ENCODE measurements at places on chromosomes 11 and 22.

DNA sequence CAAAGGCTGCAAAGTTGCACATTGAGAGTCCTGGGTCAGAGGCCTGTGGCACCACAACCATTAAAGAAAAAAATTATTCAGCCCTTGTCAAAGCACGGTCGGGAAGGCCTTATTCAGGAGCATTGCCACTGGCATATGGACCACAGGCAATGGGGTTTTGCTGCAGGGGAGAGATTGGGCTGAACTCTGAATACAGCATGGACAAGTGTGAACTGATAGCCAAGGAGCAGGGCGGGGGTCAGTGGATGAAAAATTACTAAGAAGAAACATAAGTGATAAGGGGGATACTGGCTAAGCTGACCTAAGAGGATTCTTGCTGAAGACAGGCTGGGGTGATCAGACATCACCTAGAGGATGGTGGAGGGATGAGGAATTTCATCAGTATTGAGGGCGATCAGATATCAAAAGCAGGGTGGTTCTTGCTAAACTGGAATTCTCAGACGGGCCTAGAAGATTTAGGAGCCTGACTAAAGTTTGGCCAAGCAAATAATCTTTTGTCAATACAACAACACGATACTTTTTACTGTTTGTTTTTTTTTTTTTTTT lies 3.3 kb upstream of the DGCR8 start:
- no peak for DNase-seq

DNA sequence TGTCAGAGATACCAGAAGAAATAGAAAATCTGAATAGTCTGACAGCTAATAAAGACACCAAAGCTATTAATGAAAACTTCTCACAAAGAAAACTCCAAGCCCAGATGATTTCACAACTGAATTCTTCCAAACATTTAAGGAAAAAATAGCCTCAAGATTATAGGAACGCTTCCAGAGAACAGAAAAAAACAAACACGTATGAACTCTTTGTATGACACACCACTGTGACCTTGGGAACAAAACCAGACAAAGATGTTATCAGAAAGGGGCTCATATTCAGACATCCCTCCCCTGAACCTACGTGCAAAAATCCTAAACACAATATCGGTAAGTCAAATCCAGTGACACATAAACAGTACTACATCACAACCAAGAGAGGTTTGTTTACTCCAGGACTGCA lies 23.5 kb downstream of the CERK start:
- DNase-seq = peak; percentile 53

DNA sequence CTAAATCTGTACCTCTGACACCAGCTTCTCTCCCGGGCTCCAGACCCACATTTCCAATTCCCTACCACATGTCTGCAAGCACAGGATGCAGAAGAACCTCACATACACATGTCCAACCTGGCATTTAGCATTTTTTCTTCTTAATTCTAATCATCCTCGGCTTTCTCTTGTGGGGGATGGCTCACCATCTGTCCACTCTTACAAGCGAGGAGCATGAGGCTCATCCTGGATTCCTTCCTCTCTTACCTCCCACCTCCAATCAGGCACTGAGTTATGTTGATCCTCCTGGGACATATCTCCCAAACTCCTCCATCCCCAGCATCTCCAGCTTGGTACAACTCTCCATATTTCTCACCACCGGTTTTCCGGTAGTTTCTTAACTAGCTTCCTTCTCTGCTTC lies 149.8 kb upstream of the LARGE1 start:
- DNase-seq = no peak

DNA sequence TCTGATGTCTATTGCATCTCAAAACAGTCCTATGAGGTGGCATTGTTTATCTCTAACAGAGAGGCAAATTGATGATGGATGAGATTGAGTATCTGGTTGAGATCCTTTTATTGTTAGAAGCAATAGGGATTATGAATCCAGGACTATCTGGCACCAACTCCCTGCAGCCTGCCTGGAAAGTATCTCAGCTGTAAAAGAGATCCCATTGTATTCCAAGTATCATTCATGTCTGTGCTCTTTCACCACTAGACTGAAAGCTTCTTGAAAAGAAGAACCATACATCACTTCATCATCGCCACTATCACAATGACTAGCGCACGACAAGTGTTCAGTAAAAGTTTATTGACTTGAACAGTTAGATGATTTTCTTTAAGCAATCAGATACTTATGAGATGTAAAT lies 41.9 kb upstream of the PCF11 start:
- DNase-seq = no peak

- no peak for DNase-seq
Measured at GRCh38 chr11:2458321-2458720, 13.5 kb downstream of the KCNQ1 start.

DNA sequence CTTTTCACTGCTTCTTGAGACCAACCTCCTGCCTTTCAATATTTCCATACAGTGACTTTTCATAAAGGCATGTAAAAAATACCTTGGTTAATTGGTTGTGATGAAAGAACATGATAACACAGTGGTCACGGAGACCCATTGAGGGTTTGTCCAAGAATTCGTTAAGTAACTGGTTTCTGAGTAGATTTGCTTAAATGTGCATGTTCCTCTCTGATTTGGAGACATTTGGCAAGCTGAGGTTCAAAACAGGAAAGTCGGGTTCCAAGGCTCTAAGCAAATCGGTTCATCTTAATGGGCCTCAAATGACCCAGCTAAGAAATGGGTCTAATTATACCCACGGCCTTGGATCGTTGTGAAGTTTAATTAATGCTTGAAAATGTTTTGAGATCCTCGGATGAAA lies 36.9 kb upstream of the CCND1 start:
- DNase-seq = no peak

DNA sequence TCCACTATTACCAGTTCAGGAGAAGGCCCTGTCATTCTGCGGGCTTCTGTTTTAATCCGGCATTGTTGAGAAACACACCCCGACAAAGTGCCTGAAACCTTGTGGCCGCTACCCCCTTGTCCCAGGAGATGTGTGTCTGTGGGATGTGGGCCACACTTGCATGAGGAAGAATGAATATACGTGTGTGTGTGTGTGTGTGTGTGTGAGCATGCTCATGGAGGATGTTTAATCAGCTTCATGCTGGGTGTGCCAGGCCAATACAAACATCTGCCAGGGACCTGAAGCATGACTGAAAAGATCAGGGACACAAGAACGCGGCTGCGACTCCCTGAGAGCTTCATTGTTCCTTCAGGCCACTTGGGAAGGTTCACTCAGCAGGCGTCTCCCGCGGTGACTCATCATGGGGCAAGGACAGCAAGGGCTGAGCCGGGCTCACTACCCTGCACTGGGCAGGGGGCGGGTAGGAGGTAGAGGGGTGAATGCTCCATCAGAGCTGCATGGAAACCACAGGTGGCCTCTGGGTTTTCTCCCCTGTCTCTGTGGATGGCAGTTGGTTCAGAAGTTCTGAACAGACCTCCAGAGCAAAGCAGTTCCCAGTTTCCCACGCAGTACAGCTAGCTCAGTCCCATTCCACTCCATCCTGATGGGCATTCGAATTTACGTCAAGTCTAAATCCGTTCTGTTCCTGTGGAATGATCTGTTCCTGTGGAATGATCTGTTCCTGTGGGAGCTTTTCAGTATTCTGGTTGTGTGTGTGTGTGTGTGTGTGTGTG lies 7.0 kb upstream of the MALAT1 start:
- peak; percentile 77 for DNase-seq

DNA sequence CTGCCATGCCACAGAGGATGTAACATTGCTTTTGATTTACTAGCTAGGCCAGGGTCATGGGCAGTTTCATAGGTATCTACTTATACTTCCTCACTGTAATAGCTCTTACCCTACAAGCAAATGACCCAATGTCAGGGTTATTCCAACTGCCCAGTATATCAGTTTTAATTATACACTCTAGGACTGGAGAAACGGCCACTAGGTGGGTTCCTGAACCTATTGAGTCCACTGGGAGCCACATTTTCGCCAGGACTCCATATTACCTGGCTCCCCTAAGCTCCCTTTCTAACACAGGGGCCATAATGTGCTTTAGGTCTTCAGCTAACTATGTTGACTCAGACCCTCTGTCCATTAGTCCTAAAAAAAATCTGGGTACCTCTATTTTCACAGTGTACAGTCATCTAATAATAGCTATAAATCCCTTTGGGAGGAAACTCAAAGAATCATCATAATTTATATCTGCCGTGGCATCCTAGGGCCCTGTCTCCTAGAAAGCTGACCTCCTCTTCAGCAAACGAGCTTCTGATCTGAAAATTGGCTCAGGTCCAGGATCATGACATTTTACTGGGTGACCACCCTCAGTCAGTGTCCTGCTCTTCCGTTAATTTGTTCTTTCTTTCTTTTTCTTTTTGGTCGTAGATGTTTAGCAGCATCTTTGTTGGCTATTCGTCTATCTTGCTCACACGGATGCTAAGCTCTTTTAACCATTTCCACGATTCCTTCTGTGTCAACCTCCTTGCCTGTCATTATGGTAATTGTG lies 244.3 kb downstream of the FAM76B start:
- no peak for DNase-seq

GRCh38 chr11:43053638-43054412 lies 258.0 kb upstream of the API5 start:
- DNase-seq = no peak

- no peak for DNase-seq
Measured at GRCh38 chr11:1771273-1771672, 7.5 kb upstream of the CTSD start.

DNA sequence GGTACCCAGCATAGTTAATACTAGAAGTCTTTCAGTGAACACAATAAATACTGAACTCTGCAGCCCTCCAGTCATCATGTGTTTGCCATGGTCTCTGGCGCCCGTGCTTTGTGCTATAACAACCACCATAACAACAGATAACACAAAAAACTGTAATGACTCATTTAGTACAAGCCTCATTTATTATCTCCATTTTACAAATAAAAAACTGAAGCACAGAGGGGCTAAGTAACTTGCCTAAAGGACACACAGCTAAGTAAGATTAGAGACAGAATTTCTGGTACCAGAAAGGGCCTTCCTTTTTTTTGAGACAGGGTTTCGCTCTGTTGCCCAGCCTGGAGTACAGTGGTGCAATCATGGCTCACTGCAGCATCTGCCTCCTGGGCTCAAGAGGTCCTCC lies 19.5 kb downstream of the RBFOX2 start:
- no peak for DNase-seq

DNA sequence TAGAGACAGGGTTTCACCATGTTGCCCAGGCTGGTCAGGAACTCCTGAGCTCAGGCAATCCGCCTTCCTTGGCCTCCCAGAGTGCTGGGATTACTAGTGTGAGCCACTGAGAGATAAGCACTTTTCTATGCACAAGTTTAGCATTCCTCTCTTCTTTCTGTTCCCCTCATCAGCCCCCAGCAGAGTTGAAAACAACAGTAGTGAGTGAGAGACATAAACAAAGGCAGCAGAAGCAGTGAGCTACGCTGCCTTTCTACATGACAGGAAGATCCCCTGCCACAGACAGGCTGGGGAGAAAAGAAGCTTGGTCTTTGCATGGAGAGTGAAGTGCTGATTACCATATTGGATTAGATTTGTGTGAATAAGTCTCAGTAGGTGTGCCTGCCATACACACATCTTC lies 392.0 kb upstream of the KIRREL3 start:
- no peak for DNase-seq

DNA sequence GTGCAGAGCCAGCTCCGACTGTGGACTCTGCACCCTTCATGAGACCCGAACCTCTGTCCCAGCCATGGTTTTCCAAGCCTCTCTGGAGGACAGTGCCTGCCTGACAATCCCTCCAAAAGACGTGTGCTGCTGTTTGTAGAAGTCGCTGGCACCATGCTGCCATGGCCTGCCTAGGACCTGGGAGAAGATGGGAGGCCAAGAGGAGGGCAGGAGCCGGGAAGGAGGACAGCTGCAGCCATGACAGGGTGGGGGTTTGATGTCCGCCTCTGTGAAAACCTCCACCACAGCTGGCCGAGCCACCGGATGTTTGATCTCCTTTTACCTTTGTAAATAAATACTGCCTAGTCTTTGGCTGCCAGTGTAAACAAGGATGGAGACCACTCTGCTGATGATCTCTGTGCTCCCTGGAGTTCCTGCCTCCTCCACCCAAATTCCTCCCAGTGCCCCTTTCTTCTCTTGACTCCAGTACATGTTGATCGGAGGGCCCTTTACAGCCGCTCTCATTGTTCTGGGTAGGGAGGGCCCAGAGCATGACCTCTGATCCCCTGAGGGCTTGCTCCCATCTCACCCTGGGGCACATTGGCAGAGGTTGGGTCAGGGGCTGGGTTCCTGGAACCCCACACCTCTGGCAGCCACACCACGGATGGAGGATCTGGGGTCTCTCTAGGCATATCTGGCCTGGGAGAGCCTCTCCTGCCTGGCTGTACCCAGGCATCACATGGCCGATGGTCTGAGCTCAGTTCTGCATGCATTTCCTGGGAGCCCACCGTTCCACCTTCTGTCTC lies 66.9 kb downstream of the BCR start:
- DNase-seq = no peak

DNA sequence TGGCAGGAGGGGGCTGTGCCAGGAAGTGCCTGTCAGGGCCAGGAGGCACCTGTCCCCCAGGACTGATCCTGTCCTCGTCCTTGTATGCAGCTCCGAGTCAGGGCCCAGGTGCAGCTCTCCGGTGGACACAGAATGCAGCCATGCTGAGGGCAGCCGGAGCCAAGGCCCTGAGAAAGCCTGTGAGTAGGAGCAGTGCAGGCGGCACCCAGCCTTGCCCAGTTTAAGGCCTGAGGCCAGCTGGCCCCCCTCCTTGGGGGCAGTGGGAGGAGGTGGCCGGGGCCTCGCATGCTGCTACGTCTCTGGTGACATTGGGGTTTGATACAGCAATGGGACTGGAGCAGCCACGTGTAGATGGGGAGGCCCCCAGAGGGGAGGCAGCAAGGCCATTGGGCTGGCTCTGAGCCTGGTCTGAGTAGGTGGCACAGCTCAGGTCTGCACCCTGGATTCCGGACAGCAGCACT lies 34.9 kb downstream of the SBF1 start:
- DNase-seq = no peak

- no peak for DNase-seq
Measured at GRCh38 chr11:111379602-111380136, 594 bp upstream of the POU2AF1 start.

- DNase-seq = no peak
Measured at GRCh38 chr11:30573951-30574350, 12.2 kb downstream of the MPPED2 start.

GRCh38 chr22:38284042-38284402 lies 11.2 kb upstream of the TMEM184B start:
- DNase-seq = peak; percentile 88

DNA sequence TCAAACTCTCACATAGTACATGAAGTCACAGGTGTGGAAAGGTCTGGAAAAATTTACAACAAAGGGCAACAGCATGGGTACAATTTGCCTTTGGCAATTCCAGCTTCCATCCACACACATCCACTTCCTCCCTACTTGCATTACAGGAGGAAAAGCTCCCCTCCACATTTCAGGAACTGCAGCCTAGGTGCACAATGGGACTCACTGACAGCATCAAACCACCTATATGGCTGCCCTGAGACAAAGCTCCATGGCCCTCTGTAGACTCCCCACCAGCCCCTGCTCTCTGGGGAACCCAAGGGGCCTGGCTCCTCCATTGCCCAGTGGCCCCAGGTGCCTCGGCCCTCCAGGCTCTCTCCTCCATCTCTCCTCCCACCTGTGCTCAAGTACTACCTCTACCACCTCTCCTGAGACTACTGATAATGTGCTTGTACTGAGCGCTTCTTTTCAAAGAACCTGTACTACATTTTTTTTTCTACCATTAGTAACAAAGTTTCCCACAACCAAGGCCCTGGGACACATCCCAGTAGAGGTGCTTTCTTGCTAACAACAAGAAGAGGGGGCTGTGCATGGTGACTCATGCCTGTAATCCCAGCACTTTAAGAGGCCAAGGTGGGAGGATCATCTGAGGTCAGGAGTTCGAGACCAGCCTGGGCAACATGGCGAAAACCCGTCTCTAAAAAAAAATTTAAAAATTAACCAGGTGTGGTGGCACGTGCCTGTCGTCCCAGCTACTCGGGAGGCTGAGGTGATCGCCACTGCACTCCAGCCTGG lies 4.9 kb downstream of the YPEL1 start:
- DNase-seq = no peak

Measured in AG09319 (cell line).